ENCODE measurements at places on chromosomes 6 and 20. TPM values are rescaled to one million over a fixed set of nuclear protein-coding genes. Genes with fewer than 3 reads are reported as not detected.

GRCh38 chr6:35215665-35216411 is 2.1 kb downstream of the SCUBE3 start:
- no peak for DNase-seq

- no peak for DNase-seq
These were observed 365.3 kb downstream of the TENT5A start for GRCh38 chr6:81387163-81387562.

GRCh38 chr6:154874773-154875592 is 120.1 kb upstream of the TIAM2 start:
- DNase-seq = no peak

- DNase-seq = peak; percentile 54
These were observed at the start of gene PCK1 for GRCh38 chr20:57560554-57561355. PCK1 (plus strand) TSS chr20:57561110; CDS start chr20:57561412, 302 bp downstream.

The TTI1 gene
- 18.8 TPM for total RNA-seq
